ENCODE measurements at places on chromosomes 7 and 10. TPM values are rescaled to one million over a fixed set of nuclear protein-coding genes. Genes with fewer than 3 reads are reported as not detected.
A peak's percentile ranks its signal among the peaks of the same experiment; 100 is the strongest.

The TAS2R3 gene
- total RNA-seq: 2.4 TPM

GRCh38 chr10:30594077-30594476 is 35.5 kb downstream of the LYZL2 start:
- DNase-seq: no peak

GRCh38 chr10:28307267-28307666 is 4.4 kb upstream of the MPP7 start:
- no peak for DNase-seq

DNA sequence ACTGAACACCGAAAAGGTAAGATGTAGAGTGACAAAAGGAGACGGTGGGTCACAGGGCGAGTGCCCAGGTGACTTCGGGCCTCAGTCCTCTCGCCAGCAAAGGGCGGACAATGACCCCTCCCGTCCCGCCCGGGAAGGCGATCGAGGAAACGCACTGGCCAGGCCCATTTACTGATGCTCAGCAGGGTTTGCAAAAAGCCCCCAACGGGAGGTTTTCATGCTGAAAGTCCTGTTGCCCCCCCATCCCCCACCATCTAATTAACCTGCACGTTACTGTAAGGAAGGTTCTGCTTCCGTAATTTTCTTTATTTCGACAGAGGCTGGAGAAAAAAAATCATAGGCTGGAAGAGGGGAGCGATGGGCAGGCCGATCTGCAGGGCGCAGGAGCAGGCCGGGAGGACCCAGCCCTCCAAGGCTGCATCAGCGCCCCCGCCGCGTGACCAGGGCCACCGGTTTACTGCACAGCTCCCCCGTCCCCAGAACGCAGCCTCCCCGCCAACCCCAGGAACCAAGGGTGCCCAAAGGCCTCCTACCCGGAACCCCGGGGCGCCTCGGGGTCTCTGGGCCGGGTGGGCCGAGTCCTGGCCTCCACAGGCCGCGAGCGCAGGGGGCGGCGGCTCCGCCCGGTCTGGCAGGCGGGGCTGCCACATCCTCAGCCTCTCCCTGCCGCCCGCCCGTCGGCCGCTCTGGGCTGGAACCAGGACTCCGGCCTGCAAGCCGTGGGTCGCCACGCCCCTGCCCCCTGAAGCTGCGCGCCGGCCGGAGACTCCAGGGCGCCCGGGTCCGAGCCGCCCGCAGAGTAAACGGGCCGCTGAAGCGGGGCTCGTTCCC is 613 bp downstream of the OAT start:
- peak; percentile 35 for DNase-seq

- no peak for DNase-seq
These were observed 152.4 kb upstream of the LAMB4 start for GRCh38 chr7:108282427-108282996.

- DNase-seq: no peak
These were observed 8.1 kb upstream of the FAM107B start for GRCh38 chr10:14782691-14783363.

- no peak for DNase-seq
These were observed 836 bp downstream of the ENO4 start for GRCh38 chr10:116850058-116850611.

GRCh38 chr7:13874783-13875182 is 114.7 kb downstream of the ETV1 start:
- DNase-seq: no peak

DNA sequence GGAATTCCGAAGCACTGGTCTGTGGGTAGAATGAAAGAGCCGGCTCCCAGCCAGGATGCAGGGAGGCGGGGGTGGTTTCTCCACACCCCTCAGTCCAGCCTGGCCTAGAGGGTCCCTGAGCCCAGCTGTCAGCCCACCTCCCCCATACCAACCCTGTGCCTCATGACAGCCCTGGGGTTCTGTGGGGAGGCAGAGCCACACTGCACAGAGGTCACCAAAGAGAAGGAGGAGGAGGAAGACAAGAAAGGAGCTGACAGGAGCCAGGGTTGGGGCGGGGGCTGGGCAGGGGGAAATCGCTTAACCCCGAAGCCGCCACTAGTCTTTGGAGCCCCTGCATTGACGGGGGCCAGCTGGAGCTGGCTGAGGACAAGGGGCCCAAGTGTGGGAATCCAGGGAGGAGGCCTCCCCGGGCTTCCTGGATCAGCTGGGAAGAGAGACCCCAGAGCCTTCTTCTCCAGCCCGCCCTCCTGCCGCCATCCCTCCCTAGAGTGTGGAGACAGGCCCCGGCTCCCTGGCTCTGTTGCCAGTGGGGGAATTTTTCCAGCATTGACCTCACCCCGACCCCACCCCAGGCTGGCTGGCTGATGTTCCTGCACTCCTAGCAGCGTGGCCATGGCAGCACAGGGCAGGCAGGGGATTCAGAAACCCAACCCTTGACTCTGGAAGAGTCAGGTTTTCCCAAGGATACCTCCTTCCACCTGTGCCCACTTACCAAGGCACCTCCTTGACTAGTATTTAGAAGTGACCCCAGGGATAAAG is 32.5 kb downstream of the KAZALD1 start:
- no peak for DNase-seq

DNA sequence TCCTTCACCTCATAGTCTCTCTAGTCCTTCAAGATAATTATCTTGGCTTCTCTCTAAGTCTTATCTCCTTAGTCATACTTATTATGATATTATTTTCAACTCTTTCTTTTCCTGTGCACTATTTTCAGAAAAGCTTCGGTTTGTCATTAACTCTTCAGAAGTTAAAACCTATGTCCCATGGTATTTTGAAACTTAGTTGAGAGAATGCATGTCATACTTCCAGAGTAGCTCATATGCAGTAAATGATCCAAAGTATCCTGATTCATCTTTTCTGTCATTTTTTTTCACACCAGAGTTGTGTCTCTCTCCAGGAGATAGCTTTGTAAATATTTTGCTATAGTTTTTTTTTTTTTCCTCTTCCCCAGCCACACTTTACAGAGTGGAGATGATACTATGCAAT is 1008.6 kb downstream of the NRG3 start:
- DNase-seq: no peak

The SPDYE2 gene
- total RNA-seq: not detected

The OPN1SW gene
- total RNA-seq: not detected

DNA sequence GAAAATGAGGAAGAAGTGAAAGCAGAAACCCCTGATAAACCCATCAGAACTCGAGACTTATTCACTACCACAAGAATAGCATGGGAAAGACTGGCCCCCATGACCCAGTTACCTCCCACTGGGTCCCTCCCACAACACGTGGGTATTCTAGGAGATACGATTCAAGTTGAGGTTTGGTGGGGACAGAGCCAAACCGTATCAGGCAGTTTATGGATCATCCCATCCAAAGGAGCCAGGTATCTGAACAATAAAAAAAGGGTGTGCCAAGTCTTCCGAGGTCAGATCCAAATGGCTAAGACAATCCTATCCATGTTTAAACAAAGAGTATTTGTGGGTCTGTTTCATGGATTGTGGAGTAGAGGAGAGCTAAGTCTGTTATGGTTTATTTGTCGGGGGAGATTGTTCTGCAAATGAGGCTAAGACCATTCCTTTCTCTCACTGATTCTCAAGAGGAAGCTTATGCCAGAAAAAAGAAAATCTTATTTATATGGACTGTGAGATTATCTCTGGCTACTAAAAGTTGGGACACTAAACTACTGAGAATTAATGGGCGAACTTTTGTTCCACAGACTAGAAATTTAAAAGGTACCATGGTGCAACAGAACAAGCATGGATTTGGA is 203.7 kb downstream of the IPMK start:
- DNase-seq: no peak

- peak; percentile 68 for DNase-seq
These were observed 8.4 kb upstream of the PVRIG start for GRCh38 chr7:100211342-100211780.

DNA sequence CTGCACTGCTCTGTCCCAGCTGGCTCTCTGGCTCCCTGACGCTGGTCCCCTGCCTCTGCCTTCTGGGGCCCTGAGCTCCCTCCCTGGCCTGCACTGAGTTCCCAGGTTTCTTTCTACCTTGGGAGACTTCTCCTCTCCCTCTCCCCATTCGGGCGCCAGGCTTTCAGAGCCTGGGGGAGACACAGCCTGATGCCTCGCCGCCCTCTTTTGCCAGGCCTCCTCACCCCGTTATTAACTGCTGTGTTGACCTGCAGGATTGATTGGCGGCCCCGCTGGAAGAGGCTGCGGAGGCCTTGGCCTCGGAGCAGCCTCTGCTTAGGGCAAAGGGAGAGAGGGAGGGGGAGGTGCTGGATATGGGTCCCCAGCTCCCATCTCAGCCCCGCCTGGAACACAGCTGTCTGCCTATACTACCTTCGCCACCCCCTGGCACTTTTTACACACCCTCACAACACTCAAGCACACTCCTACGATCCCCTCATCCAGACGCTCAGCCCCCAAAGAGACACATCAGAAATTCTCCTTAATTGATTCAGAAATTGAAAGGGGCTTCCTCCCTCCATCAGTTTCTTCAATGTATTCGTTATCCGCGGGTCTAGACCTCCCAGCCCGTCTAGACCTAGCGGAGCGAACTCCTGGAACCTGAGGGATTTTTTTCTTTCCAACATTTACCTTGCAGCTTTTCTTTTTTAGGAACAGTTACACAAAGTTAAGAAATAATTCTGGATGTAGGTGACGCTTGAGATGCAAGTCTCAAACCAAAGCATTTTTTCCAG is 7.1 kb upstream of the PAX2 start:
- DNase-seq: no peak

GRCh38 chr10:93096901-93097300 is 23.2 kb downstream of the CYP26A1 start:
- no peak for DNase-seq

- DNase-seq: no peak
These were observed 19.2 kb downstream of the CRPPA start for GRCh38 chr7:16402091-16402490.

The OR2A5 gene
- not detected for total RNA-seq

The SNCG gene
- not detected for total RNA-seq

DNA sequence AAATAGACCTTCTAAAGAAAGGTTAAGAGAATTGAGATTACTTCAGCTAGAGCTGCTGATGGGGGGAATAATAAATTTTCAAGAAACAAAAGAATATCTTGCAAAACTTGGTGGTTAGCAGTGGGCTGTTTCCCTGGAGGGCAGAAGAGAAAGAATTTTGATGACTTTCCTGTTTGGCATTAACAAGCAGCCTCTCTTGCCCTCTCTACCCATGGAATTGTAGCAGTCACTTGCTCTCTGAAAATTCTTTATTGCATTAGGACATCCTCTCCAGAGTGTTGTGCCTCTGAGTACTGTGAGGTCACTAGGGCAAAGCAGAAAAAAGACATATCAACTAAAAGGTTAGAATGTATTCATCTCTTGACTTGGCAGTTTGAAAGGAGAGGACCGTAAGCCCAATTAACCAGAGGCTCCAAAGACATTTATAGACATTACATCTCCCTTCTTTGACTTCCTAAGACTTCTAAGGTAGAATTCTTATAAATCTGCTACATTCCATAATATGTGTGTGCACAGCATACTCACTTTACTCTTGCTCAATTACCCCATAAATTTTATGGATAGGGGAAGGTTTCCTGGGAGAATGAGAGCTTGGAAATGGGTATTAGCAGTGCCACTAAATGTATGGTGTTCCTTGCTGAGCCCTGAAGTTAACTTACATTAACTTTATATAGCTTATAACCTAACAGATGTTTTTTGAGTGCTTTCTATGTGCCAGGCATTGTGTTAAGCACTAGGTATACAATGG is 215.3 kb downstream of the KIF20B start:
- DNase-seq: no peak

The LRRN3 gene
- not detected for total RNA-seq

- no peak for DNase-seq
These were observed 113.0 kb downstream of the SEC23IP start for GRCh38 chr10:120005207-120006201.

DNA sequence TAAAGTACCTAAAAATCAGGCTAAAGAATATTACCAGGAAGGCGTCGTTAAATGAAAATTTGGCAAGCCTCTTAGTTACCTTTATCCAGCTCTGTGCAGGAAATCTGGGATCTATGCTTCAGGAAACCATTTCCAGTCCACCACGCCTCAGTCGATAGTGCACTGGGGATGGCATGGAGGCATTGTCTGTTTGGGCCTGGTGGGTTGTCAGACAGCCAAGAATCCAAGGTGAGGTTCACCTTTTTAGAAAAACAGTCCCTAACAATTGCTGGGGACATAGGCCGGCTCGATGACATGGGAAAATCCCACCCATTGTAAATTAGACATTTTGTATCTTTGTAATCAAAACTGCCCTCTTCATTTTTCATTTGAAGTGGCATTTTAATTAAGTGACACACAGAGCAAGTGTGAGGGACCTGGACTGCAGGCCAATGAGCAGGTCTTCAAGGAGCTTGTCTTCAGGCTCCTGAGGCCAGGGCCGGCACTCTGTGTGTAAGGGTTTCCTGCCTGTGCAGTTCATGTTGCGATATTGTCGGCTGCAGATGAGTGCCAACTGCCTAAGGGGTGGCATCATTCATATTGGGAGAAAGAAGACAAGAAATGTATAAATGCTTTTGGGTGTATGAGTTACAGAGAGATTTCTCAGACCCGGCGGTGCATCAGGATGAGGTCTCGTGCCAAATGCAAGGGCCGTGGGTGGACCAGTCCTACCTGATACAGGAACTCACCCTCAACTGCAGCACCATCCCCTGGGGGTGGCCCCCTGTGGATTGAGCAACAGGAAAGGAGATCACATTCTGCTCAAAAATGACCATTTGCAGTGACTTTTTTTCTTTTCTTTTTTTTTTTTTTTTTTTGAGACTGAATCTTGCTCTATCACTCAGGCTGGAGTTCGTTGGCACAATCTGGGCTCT is 80.8 kb downstream of the PTPRE start:
- DNase-seq: no peak

DNA sequence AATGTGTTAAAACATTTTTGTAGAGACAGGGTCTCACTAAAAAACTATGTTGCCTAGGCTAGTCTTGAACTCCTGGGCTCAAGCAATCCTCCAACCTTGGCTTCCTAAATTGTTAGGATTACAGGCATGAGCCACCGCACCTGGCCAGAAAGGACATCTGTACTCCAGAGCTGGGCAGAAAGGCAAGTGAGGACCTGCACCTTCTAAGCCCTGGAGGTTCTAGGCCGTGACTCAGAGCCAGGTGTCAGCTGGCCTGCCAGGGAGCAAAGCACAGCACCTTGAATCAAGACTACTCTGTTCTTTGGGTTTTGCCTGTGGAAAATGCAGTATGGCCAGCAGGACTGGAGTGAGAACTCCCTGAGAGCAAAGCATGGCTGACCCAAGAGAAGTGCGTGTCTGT is 396.5 kb downstream of the ADRA2A start:
- no peak for DNase-seq

DNA sequence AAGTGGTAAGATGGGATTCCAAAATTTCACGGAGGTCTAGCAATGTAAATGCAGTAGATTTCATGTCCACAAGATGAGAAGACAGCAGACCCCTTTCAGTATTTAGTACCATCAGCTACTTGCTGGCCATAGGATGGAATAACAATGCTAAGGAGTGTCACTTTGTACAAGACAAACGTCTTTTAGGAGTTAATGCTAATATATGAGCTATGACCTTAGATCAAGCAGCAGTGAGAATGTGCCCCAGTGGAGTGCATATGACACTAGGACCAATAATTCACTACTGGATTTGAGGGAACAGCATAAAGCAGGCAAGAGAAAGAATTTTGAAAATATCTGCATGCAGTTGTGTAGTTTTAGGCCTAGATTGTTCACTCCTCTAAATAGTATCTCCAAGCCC is 182.8 kb upstream of the ZNF804B start:
- no peak for DNase-seq

All from OCI-LY7 (cell line).